ENCODE measurements at places on chromosomes 6 and 20. TPM values are rescaled to one million over a fixed set of nuclear protein-coding genes. Genes with fewer than 3 reads are reported as not detected.

Gene SIRPA
- 2.3 TPM for total RNA-seq

DNA sequence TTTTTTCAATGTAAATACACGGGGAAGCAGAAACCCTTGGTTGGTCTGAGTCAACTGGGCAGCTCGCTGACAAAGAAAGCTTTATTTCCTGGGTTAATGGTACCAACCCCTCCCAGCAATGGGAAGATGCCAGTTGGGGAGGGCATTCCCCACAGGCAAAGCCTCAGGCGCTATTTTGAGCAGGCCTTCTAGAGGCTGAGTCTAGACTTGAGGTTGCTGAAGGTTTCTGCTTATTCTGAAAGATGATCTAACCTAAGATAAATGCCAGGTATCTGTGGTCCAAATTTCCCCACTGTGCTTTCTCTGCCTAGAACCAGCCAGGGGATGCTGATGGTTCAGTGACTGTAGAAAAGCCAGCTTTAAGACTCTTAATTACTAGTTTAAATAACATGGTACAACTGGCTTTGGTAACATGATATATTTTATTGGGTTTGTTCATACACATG lies 172.5 kb upstream of the JARID2 start:
- no peaks in the 10 kb centered on the region for H3K27me3 ChIP-seq
- H3K4me1 ChIP-seq, result no peaks in the 10 kb centered on the region
- no peak for DNase-seq
- no peaks in the 10 kb centered on the region for H3K36me3 ChIP-seq
- H3K27ac ChIP-seq, result no peak overlapping the region

DNA sequence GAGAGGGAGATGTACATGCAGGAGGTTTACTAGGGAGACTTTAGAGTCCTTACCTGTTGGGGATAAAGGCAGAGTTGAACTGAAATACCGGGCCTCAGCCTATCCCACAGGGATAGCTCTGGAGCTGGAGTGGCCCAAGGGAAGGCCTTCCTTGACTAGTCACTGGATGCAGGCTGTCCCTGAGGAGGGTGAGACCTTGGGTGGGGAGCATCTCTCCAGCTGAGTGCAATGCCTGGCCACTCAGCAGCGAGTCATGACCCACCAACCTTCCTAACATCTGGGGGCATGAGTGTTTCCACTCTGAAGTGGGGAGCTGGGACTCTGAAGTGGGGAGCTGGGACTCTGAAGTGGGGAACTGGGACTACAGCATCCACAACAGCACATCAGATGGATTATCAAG lies 46.1 kb upstream of the ENPP5 start:
- DNase-seq, result no peak
- H3K27me3 ChIP-seq, result no peaks in the 10 kb centered on the region
- no peaks in the 10 kb centered on the region for H3K36me3 ChIP-seq
- H3K27ac ChIP-seq, result no peak overlapping the region
- no peak overlapping the region for H3K4me3 ChIP-seq

DNA sequence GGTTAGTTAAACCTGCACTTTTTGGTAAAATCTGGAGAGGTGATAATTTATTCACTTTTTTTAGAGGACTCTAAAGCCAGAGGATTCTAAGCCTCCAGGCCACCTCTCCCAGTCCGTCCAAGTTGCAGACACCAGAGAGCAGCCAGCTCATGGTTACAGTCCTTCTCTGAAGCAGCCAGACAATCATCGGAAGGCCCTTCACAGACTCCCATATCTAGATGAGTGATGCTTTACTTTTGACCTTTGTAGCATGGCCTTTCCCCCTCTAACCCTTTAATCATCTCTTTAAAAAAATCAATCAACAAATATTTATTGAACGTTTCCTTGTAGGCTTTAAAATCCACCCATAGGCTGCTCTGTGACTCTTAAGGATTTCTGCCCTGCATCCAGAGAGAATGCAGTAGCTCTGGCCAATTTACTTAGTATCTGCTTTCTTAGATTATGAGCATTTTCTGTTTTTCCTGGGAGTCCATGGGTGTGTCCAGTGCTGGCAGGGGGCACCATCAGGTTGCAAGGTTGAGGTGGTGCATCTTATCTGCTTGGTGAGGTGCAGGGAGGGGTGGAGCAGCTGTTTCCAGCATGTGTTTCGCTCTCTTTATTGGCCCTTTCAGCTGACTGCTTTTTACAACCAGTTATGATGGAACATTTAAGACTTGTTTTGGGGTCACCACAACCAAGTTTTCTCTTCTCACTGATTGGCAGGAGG lies 58.6 kb downstream of the JARID2 start:
- H3K27ac ChIP-seq, result peak overlapping the region; percentile 84
- DNase-seq, result no peak

Gene LY6G6C
- total RNA-seq, result not detected

Gene SEMG1
- not detected for total RNA-seq

DNA sequence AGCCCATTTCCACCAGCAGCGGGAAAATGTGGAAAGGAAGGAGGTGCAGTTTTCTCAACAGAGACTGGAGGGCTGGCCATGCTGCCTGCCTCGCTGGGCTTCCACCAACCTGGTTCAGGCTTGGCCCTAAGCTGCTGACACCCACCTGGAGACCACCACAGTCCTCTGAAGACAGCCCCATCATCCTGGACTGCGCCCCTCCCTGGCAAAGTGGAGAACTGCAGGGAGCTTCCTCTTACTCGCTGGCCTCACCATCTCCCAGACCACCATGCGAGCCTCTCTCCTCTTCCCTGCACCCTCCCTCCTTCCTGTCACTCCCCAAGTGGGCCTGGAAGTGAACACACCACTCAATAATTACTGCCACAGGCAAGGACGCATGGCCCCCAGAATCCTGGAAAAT lies 71.5 kb downstream of the PSMG4 start:
- no peak overlapping the region for H3K27ac ChIP-seq
- no peaks in the 10 kb centered on the region for H3K27me3 ChIP-seq
- H3K4me1 ChIP-seq, result peaks cover 18% of the 10 kb centered on the region
- no peak for DNase-seq
- H3K4me3 ChIP-seq, result no peak overlapping the region

- peak overlapping the region; percentile 28 for H3K27ac ChIP-seq
- no peak overlapping the region for H3K4me3 ChIP-seq
- DNase-seq, result no peak
- H3K4me1 ChIP-seq, result no peaks in the 10 kb centered on the region
- no peaks in the 10 kb centered on the region for H3K27me3 ChIP-seq
These were observed 21.3 kb downstream of the STAU1 start for GRCh38 chr20:49166534-49167449.

Gene ZNF311
- 0.23 TPM for total RNA-seq

Gene HUS1B
- total RNA-seq, result 1.5 TPM

GRCh38 chr6:80440496-80441115 lies 334.1 kb downstream of the BCKDHB start:
- H3K4me1 ChIP-seq, result no peaks in the 10 kb centered on the region
- H3K4me3 ChIP-seq, result no peak overlapping the region
- H3K27me3 ChIP-seq, result no peaks in the 10 kb centered on the region
- no peaks in the 10 kb centered on the region for H3K36me3 ChIP-seq

- H3K36me3 ChIP-seq, result no peaks in the 10 kb centered on the region
- no peaks in the 10 kb centered on the region for H3K4me1 ChIP-seq
- no peak overlapping the region for H3K27ac ChIP-seq
- no peak overlapping the region for H3K4me3 ChIP-seq
These were observed 122.9 kb downstream of the SLC35F1 start for GRCh38 chr6:118029967-118030366.

DNA sequence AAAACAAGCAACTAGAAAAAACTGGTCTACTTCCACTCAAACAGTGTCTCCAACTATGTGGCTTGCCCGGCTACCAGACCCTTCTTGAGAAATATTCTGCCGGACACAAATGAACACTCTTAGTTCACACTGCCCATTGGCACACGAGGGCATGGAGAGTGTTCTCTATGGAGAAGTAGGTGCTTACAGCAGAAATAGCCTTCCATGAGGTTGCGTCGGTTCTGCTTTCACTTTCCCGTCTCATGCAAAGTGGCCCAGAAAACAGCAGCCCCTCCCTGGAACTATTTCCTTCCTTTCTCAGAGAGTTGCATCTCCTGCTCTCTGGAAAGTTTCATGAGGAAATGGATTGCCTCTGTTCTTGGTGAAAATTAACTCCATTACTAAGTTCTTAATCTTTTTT lies 9.5 kb upstream of the HLA-DOA start:
- DNase-seq, result peak; percentile 67
- H3K4me1 ChIP-seq, result peaks cover 24% of the 10 kb centered on the region
- H3K4me3 ChIP-seq, result no peak overlapping the region
- peak overlapping the region; percentile 88 for H3K27ac ChIP-seq
- H3K36me3 ChIP-seq, result no peaks in the 10 kb centered on the region
- H3K27me3 ChIP-seq, result no peaks in the 10 kb centered on the region
